ENCODE measurements at places on chromosomes 5 and 9.

DNA sequence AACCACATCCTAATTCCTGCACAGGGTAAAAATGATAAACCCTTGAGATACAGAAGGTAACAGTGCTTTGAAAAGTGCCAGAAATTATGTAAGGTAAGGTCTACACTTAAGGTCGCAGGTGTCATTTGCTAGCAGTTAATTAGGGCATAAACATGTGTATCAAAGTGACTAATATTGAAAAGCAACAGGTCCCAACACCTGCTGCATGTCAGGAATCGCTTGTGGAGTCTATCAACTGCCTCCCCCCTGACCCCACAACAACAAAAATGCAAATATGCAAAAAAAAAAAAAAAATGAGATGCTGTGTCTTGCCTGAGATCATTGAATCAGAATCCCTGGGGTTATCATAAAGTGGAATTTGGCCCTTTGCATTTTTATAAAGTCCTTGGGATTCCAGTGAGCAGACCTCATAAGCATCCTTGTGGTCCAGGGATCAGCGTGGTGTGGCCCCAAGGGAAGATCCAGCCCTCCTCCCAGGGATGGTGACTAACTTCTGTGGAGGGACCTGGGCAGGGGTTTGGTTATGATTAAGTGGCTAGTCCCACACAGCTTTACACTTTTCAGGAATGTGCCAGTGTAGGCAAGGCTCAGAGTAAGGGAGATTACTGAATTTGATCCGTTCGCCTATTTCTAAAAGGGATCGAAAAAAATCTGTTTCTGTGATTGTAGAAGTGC is 92.5 kb upstream of the TNFSF8 start:
- DNase-seq = no peak

- no peak for DNase-seq
Observed at GRCh38 chr9:132538071-132538470, 44.3 kb upstream of the BARHL1 start.

- no peak for DNase-seq
Observed at GRCh38 chr5:150186897-150187296, 3.0 kb upstream of the SLC6A7 start.

DNA sequence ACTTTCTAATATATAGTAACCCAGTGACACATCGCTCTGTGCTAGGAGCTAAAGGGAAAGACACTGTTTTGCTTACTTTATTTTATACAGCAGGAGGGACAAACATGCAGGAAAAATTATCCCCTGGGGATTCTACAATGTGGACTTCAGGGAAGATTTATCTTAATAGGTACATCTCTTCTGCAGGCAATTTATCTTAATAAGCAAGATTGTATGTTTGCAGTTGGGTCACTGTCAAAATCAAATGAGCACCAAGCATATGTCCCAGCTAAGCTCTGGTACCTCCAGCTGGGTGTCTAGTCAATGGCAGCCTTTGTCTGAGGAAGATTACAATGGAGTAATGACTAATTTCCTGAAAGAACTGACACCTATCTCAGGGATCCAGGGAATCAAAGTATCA is 309.9 kb upstream of the PANK3 start:
- no peak for DNase-seq

DNA sequence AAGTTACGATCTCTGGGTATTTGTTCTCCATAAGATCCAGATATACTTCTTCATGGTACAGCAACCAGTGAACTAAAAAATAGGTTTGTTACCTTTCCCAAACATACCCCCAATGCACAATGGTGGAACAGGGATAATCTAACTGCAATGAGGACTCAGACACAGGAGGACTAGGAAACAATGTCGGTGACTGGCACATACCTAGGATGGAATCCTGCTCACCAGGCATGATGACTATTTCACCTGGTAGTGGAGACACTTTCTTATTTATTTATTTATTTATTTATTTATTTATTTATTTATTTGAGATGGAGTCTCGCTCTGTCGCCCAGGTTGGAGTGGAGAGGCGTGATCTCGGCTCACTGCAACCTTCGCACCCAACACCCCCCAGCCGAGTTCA is 159.9 kb upstream of the CCNH start:
- no peak for DNase-seq

DNA sequence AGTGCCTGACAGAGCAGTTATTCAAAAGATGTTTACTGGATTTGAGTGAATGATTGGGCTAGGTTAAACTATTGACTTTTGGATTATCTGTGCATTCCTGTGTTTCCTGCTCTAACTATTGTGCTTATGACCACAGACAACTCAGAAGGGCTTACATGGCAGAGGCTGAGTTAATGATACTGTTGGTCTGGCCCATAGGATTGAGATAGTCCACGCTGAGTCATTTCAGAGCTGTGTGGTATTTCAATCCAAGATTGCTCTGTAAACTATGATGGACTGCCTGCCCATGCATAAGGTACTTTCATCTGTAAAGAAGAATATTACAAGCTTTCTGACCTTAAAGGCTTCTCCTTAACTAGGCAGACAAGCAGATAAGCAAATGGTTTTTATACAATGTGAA is 49.1 kb upstream of the SLIT3 start:
- no peak for DNase-seq

DNA sequence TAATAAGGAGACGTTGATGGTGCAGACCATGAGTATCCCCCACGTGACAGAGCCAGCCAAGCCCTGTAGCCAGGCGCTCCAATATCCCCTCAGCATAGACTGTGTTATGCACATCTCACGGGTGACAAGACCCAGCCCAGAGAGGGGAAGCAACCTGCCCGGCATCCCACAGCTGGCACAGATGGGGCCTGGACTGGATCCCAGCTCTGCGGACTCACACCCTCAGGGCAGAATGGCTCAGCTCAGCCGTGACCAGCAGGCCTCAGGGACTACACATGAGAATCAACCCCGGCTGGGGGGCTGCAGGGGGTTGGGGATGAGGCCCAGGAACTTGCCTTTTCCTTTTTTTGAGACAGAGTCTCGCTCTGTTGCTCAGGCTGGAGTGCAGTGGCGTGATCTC is 11.7 kb downstream of the FIBCD1 start:
- DNase-seq = no peak

DNA sequence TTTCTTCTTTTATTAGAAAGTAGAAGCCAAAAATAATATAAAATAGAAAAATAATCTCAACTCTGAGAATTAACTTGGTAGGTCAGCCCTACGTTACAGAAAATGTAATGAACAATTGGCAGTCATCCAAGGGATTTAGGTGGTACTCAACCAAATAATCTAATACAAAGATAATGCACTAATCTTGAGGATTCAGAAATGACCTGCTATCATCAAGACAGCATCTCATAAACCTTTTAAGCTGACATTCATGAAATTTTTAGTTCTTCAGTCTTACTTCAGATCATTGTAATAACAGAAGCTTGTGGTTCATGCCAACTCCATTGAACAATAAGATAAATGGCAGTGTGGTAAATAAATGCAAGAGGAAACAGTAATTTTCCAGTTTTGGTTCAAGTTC is 1058.0 kb downstream of the MAT2B start:
- DNase-seq = no peak

GRCh38 chr5:138569782-138570181 is 5.4 kb downstream of the HSPA9 start:
- no peak for DNase-seq

GRCh38 chr5:55037046-55037771 is 13.2 kb downstream of the GZMK start:
- peak; percentile 1 for DNase-seq

GRCh38 chr5:82674671-82675070 is 396.5 kb upstream of the RPS23 start:
- DNase-seq = no peak

GRCh38 chr5:177498013-177498787 is 796 bp upstream of the PDLIM7 start:
- DNase-seq = no peak

DNA sequence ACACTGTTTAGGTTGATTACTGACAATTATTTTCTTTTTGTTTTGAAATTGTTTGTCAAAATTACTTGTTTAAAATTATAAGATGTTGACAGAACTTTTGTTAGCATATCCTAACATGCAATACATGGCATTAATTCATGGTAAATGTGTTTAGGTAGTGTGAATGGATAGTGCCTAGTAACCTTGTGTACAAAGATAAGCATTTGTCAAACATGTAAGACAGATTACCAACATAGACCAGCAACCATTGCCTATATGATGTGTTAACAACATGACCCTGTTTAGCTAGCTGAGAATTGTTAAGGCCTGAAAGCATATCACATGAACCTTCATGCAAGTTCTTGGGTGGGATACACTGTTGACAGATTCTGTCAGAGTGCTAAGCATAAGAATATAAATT is 13.4 kb downstream of the MAN2A1 start:
- DNase-seq = no peak

- no peak for DNase-seq
Observed at GRCh38 chr5:146428658-146429057, 18.5 kb upstream of the TCERG1 start.

- no peak for DNase-seq
Observed at GRCh38 chr5:80268916-80269315, 13.1 kb upstream of the SERINC5 start.

GRCh38 chr5:77170196-77170890 is 40.1 kb upstream of the PDE8B start:
- DNase-seq = no peak

DNA sequence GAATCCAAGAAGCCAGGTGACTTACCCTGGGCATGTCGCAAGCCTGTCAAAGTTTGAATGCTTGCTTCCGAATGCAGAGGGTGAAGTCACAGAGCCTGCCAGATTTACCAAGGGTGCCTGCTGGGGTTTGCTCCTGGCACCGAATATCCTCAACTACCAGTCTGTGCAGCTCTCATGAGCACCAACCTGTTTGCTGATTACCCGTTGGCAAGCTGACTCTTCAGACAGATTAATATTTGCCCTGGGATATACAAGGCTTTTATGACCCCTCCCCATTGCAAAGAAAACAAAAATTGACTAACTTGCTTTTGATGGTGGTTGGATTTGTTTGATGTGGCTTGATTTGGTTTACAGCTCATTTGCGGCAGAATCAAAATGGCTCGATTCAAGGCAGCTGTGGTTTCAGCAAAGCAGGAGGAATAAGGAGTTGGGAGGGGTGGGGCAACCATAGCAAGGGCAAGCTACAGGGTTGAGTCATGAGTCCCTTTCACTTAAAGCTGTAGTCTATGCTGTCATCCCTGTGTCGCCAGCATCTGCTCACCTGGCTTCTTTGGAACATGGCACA is 82.3 kb upstream of the AGXT2 start:
- DNase-seq = no peak

- peak; percentile 29 for DNase-seq
Observed at GRCh38 chr5:140399979-140400729, 1.5 kb upstream of the ANKHD1 start.

- no peak for DNase-seq
Observed at GRCh38 chr5:114332925-114333324, 28.9 kb upstream of the KCNN2 start.

GRCh38 chr9:89351584-89352300 is 33.4 kb downstream of the SECISBP2 start:
- DNase-seq = peak; percentile 66

GRCh38 chr5:34719029-34719428 is 62.9 kb downstream of the RAI14 start:
- DNase-seq = no peak

DNA sequence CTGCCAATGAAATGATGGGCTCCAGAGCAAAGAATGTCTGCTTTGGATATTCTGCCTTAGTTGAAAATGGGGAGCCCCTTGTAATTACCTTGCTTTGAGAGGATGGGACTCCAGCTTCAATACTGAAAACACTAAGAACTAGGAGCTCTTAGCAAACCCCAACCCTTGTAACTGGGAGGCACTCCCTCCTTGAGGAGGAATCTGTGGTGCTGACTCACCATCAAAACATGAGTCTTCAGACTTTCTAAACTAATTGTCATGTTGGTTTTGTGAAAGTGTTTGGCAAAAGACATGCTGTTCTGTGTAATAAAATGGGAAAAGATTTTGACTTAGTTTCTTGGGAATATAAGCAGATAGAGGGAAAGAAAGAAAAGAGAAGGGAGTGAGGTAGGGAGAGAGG is 91.9 kb upstream of the PTPRD start:
- DNase-seq = no peak

- DNase-seq = no peak
Observed at GRCh38 chr5:111068213-111068612, 3.3 kb upstream of the TSLP start.

- no peak for DNase-seq
Observed at GRCh38 chr9:114693248-114693855, 11.4 kb upstream of the TEX48 start.

- DNase-seq = no peak
Observed at GRCh38 chr9:100474082-100474923, 1.4 kb downstream of the TMEFF1 start.

- DNase-seq = no peak
Observed at GRCh38 chr5:77328930-77329647, 118.6 kb downstream of the PDE8B start.

GRCh38 chr9:17846948-17847655 is 268.2 kb downstream of the SH3GL2 start:
- DNase-seq = no peak

- no peak for DNase-seq
Observed at GRCh38 chr9:91562416-91562815, 138.8 kb upstream of the NFIL3 start.

DNA sequence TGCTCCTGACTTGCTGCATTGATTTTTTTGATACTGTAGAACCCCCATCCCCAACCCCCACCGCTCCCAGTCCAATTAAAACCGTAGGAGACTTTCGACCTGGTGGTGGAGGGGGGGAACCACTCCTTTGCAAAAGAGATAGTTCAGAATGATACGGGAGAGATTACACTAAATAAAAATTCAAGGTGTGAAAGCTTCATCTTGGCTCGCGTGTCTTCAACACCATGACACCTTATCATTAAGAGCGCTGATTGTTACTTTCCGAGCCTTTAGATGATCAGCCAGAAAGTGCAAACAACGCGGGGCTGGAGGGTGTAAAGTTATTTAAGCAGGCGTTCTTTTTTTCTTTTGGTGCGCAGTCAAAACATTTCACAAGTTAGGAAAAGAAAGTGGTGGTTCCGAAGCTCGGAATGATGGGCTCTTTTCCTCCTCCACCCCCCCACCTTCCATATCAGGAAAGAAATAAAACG is 1.3 kb upstream of the ZNF462 start:
- no peak for DNase-seq

All from adrenal gland (tissue), 19 donors.